Fibroblast of the aortic adventitia (primary cell): ENCODE measurements at places on chromosomes 3 and 15.
A peak's percentile ranks its signal among the peaks of the same experiment; 100 is the strongest.

DNA sequence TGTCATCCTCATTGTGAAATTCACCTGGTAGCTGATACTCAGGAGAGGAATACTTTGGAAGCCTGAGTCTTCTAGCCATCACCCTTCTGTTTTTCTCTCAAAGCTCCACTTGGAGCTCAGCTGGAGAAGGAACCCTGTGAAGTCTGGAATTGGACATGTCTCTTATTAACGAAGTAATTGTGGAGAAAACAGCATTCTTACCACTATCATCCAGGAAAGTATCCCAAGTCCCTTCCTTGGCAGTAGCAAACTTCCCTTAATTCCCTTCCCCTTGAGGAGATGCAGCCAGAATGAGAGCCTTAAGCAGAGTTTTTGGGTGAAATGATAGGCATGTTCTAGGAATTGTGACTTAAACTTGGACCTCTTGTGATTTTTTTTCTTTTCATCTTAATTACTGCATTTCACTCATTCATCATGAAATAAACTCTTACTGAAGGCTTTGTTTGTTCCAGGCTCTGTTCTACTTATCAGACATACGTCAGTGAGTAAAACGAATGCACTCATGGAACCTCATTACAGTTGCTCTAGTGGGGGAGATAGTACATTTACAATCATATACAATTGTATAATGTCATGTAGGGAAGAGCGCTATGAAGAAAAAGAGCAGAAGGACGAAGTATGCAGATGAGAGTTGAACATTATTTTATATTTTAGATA, 30.5 kb upstream of the TCF12 start:
- DNase-seq: no peak

GRCh38 chr3:67468511-67468910, 185.9 kb downstream of the SUCLG2 start:
- no peak for DNase-seq

GRCh38 chr15:79068790-79069189, 21.8 kb downstream of the RASGRF1 start:
- DNase-seq: no peak

DNA sequence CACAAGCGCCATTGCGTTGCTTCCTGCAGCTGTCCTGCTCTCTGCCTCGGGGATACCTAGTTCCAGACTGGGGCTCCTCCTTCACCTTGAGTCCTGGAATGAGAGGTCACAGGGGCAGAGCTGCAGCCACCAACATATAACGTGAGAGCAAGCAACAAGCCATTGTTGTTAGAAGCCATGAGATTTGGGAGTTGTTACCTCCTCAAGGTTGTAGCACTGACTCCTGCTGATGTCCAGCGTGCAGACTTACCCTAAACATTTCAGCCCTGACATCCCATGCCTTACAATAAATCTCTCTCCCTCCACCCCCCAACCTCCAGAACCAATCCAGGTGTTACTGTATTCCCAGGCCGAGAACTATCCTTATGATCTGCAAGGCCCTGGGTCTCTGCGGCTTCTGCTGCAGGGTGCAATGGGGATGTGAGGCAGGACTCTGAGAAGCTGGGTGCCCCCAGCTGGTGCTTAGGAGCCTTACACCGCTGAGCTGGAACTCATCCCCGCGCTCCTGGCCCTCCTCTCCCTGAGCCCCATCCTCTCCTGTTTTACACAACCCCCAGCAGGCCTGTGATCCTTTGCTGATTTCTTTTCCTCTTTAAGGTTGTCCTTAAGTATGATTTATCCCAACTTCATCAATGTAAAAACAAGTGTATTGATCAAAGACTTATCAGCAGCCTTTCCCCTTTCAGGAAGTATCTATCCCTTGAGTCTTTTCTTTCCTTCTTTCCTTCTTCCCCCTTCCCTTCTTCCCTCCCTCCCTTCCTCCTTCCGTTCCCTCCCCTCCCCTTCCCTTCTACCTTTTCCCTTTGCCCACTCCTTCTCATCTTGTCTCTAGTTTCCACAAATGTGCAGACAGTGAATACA, 84.2 kb upstream of the ABHD2 start:
- DNase-seq: peak; percentile 43

- peak; percentile 83 for DNase-seq
Observed at GRCh38 chr15:31338879-31339557, 12.4 kb downstream of the KLF13 start.

GRCh38 chr15:90035095-90035839, 34.1 kb downstream of the ZNF710 start:
- peak; percentile 9 for DNase-seq

GRCh38 chr15:63504979-63505841, 817 bp downstream of the USP3 start:
- DNase-seq: peak; percentile 58

DNA sequence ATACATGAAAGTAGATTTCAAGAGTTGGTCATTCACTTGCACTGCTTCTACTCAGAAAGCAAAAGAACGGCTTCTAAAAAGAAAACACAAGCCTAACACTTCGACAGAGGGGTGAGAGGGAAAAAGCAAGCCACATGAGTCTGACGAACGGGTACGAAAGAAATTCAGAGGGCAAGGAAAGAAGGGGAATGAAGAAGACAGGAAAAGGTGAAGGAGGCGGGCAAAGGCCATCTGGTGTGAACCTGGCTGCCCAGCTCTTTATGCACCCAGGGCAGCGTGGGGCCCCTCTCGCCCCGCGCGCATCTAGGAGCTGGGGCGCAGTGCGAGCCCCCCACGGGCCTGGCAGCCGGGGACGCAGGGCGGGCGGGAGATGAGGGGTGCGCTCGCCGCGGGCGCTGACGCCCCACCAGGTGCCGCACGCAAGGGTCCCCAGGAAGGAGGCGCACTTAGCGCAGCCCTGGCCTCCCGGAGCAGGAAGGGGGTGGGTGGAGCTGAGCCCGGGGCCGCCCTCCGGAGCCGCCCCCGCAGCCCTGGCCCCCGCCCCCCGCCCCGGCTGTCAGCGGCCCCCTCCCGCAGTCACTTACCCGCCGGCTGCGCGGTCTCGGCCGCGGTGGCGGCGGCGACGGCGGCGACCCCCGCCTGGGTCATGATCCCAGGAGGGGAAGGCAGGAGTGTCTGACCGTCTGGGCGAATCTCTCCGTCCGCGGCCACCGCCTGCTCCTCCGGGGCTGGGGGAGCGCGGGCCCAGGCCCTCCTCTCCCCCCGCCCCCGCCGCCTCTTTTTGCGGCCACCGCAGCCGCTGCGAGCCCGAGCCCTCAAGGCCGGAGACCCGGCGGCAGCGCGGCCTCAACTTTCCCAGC, at the start of gene USF3:
Gene USF3, minus strand, starts transcription at position 857 of the 860 bp plus-strand sequence. CDS start 21,764 bp downstream, outside the sequence.
- peak; percentile 33 for DNase-seq

DNA sequence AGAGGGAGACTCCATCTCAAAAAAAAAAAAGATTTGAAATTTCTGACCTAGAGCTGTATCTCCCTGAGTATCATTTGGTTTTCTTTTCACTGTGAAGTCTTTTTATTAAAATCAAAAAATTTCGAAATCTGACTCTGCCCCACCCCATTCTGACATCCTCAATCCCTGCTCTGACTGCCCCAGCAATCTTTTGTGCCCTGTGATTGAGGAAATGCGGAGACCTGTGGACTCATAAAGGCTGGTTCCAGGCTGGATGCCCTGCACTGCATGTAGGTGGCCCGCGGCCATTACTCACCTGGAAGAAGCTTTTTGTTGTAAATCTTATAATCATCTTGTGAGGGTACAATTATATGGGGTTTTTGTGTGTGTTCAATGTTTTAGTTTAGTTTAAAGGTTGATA, 147.3 kb upstream of the SEMA6D start:
- DNase-seq: no peak

DNA sequence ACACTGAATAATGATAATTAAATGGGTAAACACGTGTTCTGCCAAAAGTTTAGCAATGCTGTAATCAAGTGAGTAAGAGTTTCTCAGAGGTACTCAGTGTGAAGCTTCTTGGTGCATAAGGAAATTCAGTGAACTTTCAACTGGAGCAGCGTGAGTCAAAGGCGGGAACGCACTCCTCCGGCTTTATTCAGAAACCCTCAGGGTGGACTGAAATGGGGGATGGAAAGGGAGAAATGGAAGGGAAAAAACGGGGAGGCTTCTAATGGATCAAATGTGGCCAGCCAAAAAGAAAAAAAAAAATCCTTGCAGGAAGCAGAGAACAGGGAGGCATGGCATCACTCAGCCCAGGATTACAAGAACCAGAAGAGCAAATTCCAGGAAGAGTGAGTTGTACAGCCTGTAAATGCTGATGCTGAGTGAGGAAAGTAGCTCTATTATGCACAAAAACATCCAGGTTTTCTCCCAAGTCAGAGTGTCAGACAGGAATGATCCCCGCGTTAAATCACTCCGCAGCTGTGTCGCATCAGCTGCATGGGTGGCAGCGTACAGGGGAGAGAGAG, 85.3 kb downstream of the ASB7 start:
- DNase-seq: peak; percentile 89
